ENCODE measurements at places on chromosomes 16 and 17. TPM values are rescaled to one million over a fixed set of nuclear protein-coding genes. Genes with fewer than 3 reads are reported as not detected.
A peak's percentile ranks its signal among the peaks of the same experiment; 100 is the strongest.

KRTAP2-1 gene
- polyA plus RNA-seq = not detected

KRTAP4-5 gene
- not detected for polyA plus RNA-seq

PGAP3 gene
- polyA plus RNA-seq = 13.3 TPM

KRTAP2-3 gene
- polyA plus RNA-seq = not detected

ACSM3 gene
- polyA plus RNA-seq = 45.1 TPM

CBLN1 gene
- 0.55 TPM for polyA plus RNA-seq

KRT32 gene
- not detected for polyA plus RNA-seq

MAPT gene
- polyA plus RNA-seq = 0.67 TPM

KRTAP4-2 gene
- polyA plus RNA-seq = not detected

DNA sequence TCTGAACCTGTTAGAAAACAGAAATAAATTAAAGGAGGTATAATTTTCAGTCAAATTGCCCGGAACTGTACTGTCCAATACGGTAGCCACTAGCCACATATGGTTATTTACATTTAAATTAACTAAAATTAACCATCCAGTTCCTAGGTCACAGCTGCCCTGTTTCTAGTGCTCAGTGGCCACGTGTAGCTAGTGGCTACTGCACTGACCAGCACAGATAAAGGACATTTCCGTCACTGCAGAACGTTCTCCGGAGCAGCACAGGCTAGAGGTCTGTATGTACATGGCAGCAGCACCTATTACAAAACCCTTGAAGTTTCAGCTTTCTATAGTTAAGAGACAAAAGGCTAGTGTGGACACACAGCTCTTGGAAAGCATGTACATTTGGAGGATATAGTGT is 33.7 kb downstream of the CPSF4L start:
- H3K27me3 ChIP-seq = no peaks in the 10 kb centered on the region
- H3K27ac ChIP-seq = no peak overlapping the region
- no peak for DNase-seq
- peaks cover 14% of the 10 kb centered on the region for H3K4me1 ChIP-seq
- no peak overlapping the region for H3K4me3 ChIP-seq
- peaks cover 3% of the 10 kb centered on the region for H3K36me3 ChIP-seq

- H3K36me3 ChIP-seq = no peaks in the 10 kb centered on the region
- DNase-seq = no peak
- H3K4me3 ChIP-seq = peak overlapping the region; percentile 36
- H3K4me1 ChIP-seq = peaks cover 7% of the 10 kb centered on the region
Observed at GRCh38 chr17:75078284-75079022, 9.3 kb upstream of the SLC16A5 start.

DNA sequence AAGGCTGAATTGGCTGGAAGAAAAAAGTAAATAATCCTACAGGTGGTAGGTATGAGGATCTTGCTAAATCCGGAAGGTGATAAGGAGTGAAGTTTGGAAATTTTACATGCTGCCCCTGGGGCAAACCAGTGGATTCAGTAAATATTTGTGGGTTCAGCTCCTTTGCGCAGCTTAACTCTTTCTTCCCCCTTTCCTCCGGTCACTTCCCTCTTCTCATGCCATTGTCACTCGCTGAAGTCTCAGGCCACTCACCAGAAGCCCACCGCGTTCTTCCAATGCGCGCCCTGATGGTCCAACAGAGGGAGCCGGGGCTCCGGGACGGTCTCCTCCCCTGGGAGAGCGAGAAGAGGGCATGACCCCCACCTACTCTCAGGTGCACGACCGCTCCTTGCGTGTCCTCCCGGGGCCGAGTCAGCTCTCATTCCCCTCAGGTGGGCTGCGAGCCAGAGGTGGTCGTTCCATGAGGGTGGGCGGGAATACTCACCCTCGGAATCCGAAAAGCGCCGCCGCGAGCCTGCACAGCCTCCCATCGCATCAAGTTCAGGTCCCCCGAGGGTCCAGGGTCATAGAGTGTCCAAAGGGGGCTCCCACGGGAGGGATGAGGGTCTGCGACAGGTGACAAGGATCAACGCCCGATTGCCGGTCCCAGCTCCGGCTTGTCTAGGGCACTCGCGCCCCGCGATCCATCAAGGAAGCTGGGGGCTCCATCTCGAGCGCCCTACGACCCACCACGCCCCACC is 474 bp downstream of the CLN3 start:
- DNase-seq = peak; percentile 51
- no peaks in the 10 kb centered on the region for H3K27me3 ChIP-seq
- H3K4me1 ChIP-seq = peaks cover 17% of the 10 kb centered on the region
- H3K4me3 ChIP-seq = peak overlapping the region; percentile 96
- H3K27ac ChIP-seq = peak overlapping the region; percentile 80

- peaks cover 3% of the 10 kb centered on the region for H3K36me3 ChIP-seq
- H3K27ac ChIP-seq = no peak overlapping the region
- no peaks in the 10 kb centered on the region for H3K27me3 ChIP-seq
- H3K4me3 ChIP-seq = no peak overlapping the region
Observed at GRCh38 chr17:29659155-29659554, 36.4 kb upstream of the CORO6 start.

- H3K4me3 ChIP-seq = no peak overlapping the region
- DNase-seq = peak; percentile 77
- no peaks in the 10 kb centered on the region for H3K36me3 ChIP-seq
Observed at GRCh38 chr17:45235416-45236281, 14.0 kb downstream of the FMNL1 start.

DNA sequence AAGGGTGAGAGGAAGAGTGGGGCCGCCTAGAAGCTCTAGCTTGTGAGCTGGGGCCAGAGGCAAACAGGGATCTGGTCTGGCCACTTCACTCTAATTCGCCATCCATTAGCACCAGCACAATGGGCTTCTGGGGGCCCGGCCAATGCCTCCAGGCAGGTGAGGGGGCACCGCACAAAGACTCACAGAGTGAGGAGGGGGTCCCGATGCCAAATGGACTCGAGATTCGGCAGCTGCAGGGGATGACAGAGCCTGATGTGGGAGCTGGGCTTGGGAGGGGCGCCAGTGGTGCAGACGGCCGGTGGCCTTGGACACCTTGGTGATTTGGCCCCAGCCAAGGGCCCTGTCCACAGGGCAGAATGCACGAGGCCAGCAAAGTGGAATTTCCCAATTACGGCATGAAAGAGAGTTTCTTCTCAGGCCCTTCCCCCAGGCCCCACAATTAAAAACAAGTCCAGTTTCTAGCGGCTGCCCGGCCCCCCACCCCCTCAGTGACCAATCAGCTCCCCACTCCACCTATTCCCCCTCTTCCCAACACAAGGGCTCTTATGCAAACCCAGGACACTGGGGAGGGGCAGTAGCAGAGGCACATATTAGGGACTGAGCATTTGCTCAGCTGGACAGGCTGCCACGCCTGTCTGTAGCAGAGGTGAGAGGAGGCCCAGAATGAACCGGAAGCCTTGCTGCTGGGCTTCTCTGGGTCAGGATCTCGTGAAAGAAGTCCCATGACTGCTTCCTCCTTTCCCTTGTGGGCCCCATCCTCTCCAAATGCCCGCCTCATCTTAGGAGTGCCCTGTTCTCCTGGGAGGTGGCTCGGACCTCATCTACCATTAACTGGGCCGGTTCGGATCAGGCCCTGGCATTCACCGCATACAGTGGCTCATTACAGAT is 39.4 kb upstream of the MTSS2 start:
- peak overlapping the region; percentile 90 for H3K27ac ChIP-seq
- H3K4me3 ChIP-seq = no peak overlapping the region
- H3K4me1 ChIP-seq = peaks cover 23% of the 10 kb centered on the region
- DNase-seq = no peak
- H3K36me3 ChIP-seq = no peaks in the 10 kb centered on the region
- no peaks in the 10 kb centered on the region for H3K27me3 ChIP-seq

GRCh38 chr17:29045026-29045425 is 2.1 kb downstream of the PIPOX start:
- H3K4me1 ChIP-seq = peaks cover 71% of the 10 kb centered on the region
- peak overlapping the region; percentile 20 for H3K4me3 ChIP-seq
- no peaks in the 10 kb centered on the region for H3K36me3 ChIP-seq
- no peak overlapping the region for H3K27ac ChIP-seq
- no peaks in the 10 kb centered on the region for H3K27me3 ChIP-seq

DNA sequence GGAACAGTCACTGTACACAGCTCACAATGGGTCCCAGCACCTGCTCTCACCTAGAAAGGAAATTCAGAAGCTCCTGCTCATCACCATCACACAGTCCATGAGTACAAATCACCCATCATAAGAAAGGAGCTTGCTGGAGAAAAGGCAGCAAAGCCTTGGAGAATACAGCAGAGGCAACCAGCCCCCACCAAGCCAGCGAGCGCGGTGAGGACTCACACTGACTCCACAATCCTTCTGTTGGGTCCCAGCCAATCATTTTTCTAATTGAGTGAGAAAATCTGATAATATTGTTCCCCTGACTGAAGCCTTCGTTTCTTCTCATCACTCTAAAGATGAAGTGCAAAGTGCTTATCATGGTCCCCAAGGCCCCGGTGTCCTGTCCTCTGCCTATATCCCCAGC is 298.3 kb downstream of the SLC39A11 start:
- no peak overlapping the region for H3K4me3 ChIP-seq
- no peak for DNase-seq
- no peaks in the 10 kb centered on the region for H3K4me1 ChIP-seq

DNA sequence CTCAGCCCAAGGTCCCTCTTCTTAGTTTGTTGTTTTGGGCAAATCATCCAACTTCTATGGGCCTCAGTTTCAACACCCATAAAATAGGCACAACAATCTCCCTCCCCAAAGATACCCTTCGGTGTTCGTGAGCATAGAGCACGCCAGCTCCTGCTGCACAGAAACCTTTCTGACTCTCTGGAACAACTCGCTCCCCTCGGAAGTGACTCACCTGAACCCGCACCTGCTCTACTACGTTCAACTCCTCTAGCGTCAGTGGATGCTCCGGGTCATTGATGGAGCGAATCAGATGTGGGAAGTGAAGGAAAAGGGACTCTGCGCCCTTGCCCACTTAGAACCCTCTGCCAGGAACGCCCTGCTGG is 445 bp downstream of the CIAO2B start:
- no peaks in the 10 kb centered on the region for H3K27me3 ChIP-seq
- peak overlapping the region; percentile 93 for H3K4me3 ChIP-seq
- DNase-seq = no peak
- H3K27ac ChIP-seq = peak overlapping the region; percentile 96
- peaks cover 38% of the 10 kb centered on the region for H3K4me1 ChIP-seq
- no peaks in the 10 kb centered on the region for H3K36me3 ChIP-seq

DNA sequence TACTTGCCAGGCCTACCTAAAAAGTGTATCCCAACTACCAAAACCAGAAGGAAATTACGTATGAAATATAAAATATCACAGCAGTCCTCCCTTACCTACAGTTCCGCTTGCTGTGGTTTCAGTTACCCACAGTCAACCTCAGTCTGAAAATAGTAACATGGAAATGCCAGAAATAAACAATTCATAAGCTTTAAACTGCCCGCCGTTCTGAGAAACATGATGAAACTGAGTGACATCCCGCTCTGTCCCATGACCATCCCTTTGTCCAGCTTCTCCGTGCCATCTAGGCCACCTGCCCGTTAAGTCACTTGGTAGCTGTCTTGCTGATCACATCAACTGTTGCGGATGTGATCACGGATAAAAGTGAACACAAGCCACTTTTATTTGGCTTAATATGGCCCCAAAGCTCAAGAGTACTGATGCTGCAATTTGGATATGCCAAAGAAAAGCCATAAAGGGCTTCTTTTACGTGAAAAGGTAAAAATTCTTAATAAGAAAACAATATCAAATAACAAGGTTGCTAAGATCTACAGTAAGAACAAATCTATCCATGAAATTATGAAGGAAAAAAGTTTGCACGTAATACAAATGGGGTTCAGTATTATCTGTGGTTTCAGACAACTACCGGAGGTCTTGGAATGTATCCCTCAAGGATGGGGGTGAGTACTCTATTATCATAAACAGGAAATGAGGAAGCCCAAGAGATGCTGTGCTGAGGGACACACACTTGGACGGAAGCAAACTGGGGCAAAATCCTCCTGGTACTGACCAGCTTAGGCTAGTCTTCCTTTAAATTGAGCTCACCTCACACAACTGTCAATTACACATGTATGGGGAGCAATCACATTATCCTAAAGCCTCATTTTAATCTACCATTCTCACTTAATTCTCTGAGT is 8.2 kb downstream of the USP22 start:
- H3K27ac ChIP-seq = peak overlapping the region; percentile 21
- DNase-seq = no peak
- H3K27me3 ChIP-seq = no peaks in the 10 kb centered on the region
- H3K36me3 ChIP-seq = no peaks in the 10 kb centered on the region
- H3K4me1 ChIP-seq = peaks cover 43% of the 10 kb centered on the region
- no peak overlapping the region for H3K4me3 ChIP-seq

DNA sequence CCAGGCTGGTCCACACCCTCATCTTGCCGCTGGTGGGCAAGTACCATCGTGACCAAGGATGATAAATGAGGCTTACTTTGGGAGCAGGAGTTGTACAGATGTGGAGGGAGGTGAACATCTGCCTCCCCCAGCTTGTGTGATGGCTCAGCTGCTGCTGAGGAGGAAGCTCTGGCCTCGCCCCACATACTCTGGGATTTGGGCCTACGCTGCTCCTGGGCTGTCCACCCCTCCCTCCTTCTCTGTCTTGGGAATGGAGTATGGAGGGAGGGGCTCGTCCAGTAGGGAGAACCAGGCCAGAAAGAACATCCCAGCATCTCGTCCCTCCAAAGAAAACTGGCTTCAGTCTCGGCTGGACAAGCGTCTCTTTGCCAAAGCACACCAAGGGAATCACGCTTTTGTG is 134.8 kb upstream of the CDC42EP4 start:
- H3K4me3 ChIP-seq = no peak overlapping the region
- no peaks in the 10 kb centered on the region for H3K4me1 ChIP-seq
- DNase-seq = no peak
- no peaks in the 10 kb centered on the region for H3K36me3 ChIP-seq
- H3K27ac ChIP-seq = no peak overlapping the region

- no peak overlapping the region for H3K4me3 ChIP-seq
- peaks cover 3% of the 10 kb centered on the region for H3K4me1 ChIP-seq
- no peak for DNase-seq
- no peak overlapping the region for H3K27ac ChIP-seq
- no peaks in the 10 kb centered on the region for H3K36me3 ChIP-seq
Observed at GRCh38 chr17:69495787-69496186, 81.3 kb downstream of the MAP2K6 start.

- H3K36me3 ChIP-seq = no peaks in the 10 kb centered on the region
- no peak overlapping the region for H3K27ac ChIP-seq
- no peak for DNase-seq
- H3K4me3 ChIP-seq = no peak overlapping the region
- no peaks in the 10 kb centered on the region for H3K4me1 ChIP-seq
Observed at GRCh38 chr16:48914070-48914469, 304.1 kb upstream of the N4BP1 start.

DNA sequence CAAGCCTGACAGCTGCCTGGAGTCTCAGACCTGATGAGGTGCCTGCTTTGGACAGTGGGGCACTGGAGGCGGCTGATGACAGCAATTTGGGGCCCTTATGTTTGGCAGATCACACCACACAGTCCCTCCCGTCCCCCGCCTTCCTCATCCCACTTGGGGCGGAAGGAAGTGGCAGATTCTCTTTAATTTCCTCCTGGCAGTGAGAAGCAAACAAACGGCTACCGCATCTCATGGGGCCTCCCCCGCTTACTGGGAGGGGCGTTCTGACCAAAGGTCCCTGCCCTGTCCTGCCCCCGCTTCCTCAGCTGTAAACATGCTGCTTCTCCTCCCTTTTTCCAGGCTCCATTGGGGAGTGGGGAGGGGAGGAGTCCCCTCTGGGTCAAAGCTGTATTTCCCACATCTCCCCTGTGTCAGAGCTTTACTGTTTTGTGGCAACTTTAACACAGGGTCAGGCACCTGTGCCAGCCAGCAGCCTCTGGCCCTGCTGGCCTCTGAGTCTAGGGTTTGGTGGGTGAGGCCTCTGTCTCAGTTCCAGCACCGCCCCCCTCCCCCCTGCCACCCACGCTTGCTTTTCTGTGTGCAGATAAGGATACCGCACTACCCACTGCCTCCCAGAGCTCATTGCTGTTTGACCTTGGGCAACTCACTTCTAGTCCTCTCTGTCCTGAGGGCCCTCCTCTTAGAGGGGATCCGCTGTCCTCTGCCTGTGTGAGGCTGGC is 5.4 kb upstream of the NFATC3 start:
- H3K4me1 ChIP-seq = peaks cover 67% of the 10 kb centered on the region
- peak; percentile 78 for DNase-seq
- H3K4me3 ChIP-seq = no peak overlapping the region
- H3K27me3 ChIP-seq = no peaks in the 10 kb centered on the region
- H3K36me3 ChIP-seq = peaks cover 2% of the 10 kb centered on the region
- H3K27ac ChIP-seq = peak overlapping the region; percentile 96
